ENCODE measurements at places on chromosomes 7 and 10. TPM values are rescaled to one million over a fixed set of nuclear protein-coding genes. Genes with fewer than 3 reads are reported as not detected.

EPHA1 gene
- total RNA-seq = not detected

GPR85 gene
- 9.1 TPM for total RNA-seq

AKR1C3 gene
- 33.5 TPM for total RNA-seq

FAM131B gene
- total RNA-seq = 1.1 TPM

FOXP2 gene
- total RNA-seq = 0.71 TPM

IGF2BP3 gene
- total RNA-seq = 63.3 TPM

ZNF736 gene
- total RNA-seq = 11.0 TPM

FKBP6 gene
- total RNA-seq = not detected

NSUN6 gene
- total RNA-seq = 9.3 TPM

FAM180A gene
- total RNA-seq = 3.7 TPM

TMUB1 gene
- 61.5 TPM for total RNA-seq

HPSE2 gene
- total RNA-seq = not detected

TSPAN12 gene
- total RNA-seq = 6.4 TPM

GPNMB gene
- total RNA-seq = 206 TPM

C10orf53 gene
- total RNA-seq = not detected

GRID1 gene
- not detected for total RNA-seq

MACC1 gene
- total RNA-seq = 0.11 TPM

CLRN3 gene
- total RNA-seq = not detected

LLCFC1 gene
- total RNA-seq = not detected

All from LHCN-M2 (cell line).